Lower leg skin (tissue), 4 donors: ENCODE measurements at places on chromosomes 5 and 9.
A peak's percentile ranks its signal among the peaks of the same experiment; 100 is the strongest.

DNA sequence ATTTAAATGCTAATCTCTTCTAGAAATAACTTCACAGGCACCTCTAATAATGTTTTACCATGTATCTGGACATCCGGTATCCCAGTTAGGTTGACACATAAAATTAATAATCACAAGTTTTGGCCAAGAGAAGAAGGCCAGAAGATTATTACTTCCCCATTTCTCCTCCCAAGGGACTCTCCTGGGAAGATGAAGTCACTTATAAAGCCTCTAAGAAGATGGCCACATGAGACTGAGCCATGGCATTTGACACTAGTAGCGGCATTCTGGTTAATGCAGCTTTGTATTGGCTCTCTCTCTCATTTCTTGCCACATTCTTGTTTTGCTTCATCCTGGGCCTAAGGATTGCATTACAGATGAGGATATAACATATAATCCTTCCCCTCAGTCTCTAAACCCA is 34.5 kb upstream of the RASA1 start:
- no peak for DNase-seq

DNA sequence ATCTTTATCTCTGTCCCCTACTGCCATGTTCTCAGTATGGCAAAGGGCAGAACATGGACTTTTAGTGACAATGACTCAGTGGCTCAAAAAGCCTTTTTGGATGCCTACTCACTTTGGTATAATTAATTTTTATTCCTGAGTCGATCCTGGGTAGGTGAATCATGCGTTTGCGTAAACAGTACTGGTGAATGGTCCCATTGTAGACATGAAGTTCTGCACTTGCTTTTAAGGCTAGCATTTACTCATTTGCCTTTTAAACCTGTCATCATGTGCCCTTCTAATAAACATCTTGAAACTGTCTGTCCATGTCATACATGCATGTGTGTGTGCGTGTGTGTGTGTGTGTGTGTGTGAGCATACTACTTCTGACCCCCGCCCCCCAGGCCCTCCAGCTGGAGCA is 223.0 kb downstream of the AUH start:
- peak; percentile 34 for DNase-seq

GRCh38 chr9:125515983-125516940 is 190.7 kb downstream of the MAPKAP1 start:
- DNase-seq, result no peak

DNA sequence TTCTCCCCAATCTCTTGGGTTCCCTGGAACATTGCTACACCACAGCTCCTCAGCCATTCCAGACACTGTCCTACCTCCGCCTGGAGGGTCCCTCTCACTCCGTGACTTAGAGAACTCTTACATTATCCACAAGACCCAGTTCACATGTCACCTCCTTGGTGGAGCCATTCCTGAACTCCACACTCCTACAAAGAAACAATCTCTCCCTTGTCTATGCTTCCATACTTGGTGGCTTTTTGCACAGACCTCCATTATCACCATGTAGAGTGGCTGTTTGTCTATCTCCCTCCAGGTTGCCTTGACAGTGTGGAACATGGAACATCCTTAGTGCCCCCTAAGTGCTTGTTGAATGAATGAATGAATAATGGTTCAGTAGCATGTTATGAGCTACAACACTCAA is 105.9 kb downstream of the PAX5 start:
- DNase-seq, result no peak

DNA sequence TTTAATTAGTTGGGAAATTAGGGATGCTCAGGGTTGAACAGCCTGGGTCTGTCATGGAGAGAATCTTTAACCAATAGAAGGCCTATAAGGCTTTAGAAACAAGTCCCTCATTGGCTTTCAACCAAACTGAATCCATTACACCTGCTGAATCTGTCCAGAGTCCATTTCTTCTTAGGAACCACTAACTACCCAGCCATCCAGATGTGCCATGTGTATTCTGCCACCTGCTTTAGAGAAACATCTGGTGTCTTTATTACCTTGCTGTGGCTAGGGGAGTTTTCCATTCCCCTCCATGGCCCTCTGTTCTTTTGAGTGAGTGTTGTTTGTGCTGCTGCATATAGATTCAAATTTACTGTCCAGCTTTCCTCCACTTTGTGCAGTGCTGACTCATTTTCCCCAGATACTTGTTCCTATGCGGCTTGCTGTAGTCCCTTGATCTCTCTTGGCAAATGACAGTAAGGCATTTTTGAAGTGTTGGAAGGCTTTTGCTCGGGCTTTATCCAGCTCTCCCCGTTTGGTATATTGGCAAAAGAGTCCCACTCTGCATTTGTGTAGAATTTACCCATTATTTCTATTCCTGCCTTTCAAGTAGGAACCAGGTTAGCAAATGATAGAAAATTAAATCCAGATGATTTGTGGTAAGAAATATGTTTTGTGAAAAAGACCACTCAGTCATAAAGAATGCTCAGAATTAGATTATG is 54.6 kb downstream of the NLN start:
- no peak for DNase-seq

- no peak for DNase-seq
Observed at GRCh38 chr5:161358446-161358845, 188.1 kb downstream of the GABRB2 start.

DNA sequence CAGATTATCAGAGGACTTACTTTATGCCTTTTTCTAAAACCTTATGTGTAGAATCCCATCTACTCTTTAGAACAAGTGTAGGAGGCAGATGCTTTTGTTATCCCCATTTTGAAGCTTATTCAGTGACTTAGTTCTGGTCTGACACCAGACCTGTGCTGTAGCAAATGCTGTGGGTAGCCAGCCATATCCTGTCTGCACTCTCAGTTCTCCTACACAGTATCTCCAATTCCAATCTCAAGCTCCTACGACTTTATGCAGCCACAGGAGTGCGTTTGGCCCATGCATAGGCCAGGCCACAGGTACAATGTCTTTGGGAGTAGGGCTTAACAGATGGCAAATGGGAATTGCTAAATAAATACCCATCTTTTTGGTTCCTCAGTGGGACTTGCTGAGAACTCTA is 292.6 kb downstream of the MCTP1 start:
- DNase-seq, result no peak

DNA sequence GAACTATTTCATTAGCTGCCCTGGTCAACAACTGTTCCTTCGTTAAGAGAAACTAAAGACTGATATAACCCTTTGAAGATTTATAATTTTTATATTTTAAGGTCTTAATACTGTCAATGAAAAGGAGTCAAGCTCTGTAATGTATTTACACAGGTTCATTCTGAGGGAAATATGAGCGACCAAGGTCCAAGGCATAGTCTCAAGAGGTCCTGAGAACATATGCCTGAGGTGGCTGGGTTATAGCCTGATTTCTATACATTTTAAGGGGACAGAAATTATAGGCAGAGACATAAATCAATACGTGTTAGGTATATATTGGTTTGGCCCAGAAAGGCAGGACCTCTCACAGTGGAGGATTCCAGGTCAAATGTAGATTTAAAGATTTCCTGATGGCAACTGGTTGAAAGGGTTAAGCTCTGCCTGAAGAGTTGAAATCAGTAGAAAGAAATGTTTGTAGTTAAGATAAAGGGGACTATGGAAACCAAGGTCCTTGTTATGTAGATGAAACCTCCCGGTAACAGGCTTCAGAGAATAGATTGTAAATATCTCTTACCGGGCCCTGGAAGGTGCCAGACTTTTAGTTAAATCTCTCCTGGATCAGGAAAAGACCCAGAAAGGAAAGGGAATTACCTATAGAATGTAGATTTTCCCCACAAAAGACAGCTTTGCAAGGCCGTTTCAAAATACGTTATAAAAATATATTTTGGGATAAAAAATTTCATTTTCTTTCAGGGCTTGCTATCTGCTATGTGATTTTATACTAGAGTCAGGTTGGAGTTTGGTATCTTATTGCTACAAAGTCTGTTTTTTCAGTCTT is 107.3 kb upstream of the PRLR start:
- no peak for DNase-seq

DNA sequence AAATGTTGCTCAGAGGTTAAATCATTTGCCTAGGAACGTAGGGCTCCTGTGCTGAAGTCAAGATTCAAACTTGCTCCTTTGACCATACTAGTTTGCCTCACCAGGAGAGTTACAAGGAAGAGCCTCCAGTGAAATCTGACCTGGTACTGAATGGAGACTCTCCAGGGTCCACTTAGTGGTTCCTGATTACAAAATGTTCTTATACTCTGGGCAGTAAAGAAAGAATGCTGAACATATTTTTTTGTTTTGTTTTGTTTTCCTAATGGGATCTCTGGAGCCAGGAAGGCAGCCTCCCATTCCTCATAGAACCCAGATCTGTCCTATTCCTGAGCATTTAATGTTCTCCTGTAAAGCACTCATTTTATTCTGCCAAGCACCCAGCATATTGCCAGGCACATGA is 256.5 kb upstream of the CLINT1 start:
- DNase-seq, result no peak

DNA sequence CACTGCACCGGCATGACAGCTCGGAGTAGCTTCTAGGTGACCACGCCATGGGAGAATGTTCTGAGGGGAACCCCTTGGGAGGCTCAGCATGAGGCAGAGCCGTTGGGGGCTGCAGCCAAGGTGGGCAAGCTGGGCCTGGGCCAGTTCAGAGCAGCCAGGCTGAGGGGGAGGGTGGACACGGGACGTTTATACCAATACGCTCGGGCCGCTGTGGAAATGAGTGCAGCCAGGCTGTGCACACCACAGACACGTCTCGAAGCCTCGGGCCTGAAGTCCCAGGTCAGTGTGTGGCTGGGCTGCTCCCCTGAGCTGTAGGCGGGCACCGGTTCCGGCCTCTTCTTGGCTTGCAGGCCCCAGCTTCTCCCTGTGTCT is 28.9 kb upstream of the SLC12A7 start:
- no peak for DNase-seq

DNA sequence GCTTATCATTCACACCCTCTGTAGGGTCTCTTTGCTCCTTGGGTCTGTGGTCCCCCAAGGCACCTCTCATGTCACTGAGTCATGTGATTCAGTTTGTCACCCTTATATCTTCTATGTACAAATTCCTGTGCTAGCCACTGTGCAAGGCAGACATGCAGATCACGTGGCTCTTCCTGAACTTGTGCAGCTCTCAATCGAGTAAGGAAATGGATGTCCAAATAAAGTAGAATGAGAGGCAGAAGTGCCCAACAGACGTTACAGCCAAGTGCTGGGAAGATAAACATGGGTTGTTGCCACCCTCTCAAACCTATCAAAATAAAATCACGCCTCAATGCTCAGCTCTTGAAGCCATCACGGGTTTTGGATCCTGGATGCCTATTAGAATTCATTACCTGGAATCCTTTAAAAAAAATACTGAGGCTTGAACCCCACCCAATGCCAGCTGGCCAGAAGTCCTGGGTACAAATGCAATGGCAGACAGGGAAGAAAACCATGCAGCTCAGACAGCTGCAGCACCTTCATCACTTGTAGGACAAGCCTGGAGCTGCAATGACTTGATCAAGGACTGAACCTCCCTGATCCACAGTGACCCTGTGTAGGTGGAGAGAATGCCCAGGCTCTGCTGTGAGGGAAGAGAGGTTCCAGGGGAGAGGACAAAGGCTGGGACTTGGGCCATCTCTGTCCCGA is 228.7 kb upstream of the DAP start:
- no peak for DNase-seq

GRCh38 chr5:2207416-2208238 is 324.9 kb upstream of the IRX4 start:
- peak; percentile 7 for DNase-seq

- no peak for DNase-seq
Observed at GRCh38 chr5:175034924-175035323, 310.5 kb downstream of the MSX2 start.

DNA sequence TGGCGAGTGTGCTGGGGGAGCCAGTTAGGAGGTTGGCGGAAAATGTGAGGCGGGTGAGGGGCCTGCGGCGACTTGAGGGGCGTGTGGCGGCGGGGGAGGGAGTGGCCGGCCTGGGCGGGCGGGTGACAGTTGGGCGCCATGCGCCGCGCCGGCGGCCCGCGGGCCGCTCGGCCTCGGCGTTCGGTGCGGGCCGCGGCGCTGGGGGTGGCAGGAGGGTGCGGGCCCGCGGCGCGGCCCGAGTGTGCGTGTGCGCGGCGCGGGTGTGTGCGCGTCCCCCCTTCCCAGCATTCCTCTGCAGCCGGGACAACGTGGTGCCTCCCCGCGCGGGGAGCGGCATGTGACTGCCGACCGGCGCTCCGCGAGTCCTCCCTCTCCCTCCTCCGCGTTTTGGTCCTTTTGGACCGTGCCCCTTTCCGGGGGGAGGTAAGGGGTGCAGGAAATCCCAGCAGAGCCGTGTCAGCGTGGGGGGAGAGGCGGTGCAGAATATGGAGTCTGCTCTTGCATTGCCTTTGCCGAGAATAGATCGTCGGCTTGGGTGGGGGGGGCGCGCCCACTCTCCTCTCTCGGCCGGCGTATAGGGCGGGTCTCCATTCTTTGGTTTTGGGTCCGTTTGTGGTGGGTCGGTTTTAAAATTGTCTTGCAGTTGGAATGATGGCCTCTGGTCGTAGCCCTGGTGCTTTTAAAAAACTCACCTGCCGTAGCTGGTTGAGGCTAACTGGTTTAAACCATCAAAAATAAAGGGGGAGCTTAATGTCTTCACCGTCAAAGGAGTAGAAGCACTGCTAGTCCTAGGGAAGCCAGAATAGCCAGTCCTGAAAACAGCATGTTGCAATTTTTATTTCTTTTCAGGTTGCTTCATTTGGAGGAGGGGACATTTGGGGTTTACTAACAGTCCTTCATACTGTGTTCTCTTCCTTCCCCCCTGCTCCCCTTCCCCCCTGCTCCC is 2.0 kb downstream of the LARP1 start:
- DNase-seq, result peak; percentile 91

DNA sequence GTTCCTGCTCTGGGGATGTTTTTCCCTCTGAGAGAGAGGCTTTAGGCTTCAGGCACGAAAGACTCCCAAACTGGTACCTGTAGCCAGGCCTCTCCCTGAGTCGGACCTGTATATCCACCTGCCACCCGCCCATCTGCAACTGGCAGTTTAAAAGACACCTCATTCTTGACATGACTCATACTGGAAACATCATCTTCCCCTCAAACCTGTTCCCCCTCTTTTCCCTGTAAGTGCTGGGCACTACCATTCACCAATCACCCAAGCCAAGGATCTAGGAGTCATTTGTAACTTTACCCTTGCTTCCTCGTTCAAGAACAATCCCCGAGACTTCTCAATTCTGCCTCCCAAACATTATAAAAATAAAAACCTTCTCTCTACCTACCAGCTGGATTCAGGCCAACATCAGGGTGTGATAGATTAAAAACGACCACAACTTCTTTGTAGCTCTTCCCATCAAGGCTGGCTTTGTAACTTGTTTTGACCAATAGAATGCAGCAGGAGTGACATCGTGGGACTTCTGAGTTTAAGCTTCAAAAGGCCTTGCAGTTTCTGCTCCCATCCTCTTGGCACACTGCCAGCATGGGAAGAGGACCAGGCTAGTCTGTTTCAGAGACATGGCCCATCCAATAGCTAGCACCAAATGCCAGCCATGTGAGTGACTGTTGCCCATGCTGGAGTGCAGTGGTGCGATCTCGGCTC is 1.8 kb upstream of the WDR31 start:
- DNase-seq, result peak; percentile 37

DNA sequence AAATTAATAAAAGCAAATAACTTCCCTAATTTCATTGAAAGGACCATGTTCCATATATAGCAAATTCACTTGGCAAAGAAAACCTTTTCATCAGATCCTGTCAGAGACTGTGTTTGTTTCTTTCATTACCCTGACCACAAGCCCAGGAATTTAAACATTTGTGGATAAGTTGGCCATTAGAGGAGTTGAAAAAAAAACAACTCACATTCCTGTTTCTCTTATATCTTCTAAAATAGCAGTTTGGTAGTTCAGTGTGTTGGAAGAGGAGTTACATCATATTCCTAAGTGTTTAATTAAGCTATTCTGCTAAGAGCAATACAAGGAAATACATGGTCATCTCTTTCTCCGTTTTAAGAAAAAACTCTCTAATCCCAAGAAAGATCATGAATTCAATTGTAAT is 505.6 kb downstream of the TLE1 start:
- no peak for DNase-seq
